H54 (cell line): ENCODE measurements at places on chromosomes 6 and 20.
A peak's percentile ranks its signal among the peaks of the same experiment; 100 is the strongest.

DNA sequence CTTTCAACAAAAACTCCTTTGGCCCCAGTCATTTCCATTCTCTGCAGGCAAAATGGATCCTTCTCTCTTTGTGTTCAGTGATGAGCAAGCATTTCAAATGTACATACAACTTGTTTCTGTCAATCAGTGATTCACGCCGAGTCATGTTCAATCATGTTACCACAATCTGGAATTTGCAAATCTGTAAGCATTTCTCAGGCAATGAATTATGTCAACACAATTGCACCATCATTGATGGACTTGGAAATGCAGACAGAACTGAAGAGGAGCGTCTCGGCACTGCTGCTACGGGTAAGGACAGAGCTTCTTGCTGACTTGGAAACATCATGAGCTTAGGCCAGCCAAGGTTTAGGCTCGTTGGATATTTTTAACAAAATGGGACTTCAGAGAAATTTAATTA, 132.8 kb upstream of the AGPAT4 start:
- peak; percentile 9 for DNase-seq

GRCh38 chr6:166677941-166678340, 50.9 kb upstream of the RPS6KA2 start:
- DNase-seq, result no peak

DNA sequence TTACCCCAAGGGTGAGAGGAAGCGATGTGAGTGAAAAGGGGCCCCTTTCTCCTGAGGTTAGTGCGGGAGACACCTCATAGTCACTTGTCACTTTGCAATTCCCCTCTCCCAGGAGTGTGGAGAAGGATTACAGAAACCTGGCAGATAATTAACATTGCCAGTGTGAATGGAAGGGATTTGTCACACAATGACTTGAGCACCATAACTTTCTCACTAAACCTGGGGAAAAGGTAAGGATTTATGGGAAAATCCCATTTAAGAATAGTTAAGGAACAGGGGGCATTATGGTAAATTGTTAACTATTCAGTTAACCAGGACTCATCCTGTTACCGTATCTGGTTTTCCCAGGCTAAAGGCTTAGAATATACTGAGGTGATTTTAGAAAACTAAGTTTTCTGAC, 219.5 kb upstream of the JAG1 start:
- no peak for DNase-seq

GRCh38 chr20:2767768-2768631, 32.4 kb downstream of the CPXM1 start:
- DNase-seq, result no peak

DNA sequence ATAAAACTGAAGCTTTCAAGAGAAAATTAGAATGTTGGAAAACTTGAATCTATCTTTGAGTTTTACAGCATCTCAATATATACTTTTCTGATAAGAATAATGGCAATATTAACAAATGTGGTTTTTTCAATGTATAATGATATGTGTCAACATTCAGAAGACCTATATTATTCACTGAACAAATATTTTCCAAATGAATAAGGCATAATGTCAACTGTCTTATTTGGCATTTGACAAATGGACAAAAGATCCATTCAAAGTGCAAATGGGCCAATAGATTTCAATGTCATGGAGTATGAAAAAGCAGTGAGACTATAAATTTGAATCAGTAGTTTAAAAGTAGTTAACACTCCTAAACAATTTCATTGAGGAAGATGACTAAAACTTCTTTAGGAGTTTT, 20.9 kb downstream of the LMBRD1 start:
- no peak for DNase-seq

GRCh38 chr6:166317261-166318212, 9.3 kb upstream of the PRR18 start:
- DNase-seq, result no peak

- DNase-seq, result peak; percentile 61
Observed at GRCh38 chr20:58233881-58234528, 5.6 kb upstream of the ANKRD60 start.

GRCh38 chr20:51026269-51026668, 3.4 kb upstream of the KCNG1 start:
- DNase-seq, result no peak

DNA sequence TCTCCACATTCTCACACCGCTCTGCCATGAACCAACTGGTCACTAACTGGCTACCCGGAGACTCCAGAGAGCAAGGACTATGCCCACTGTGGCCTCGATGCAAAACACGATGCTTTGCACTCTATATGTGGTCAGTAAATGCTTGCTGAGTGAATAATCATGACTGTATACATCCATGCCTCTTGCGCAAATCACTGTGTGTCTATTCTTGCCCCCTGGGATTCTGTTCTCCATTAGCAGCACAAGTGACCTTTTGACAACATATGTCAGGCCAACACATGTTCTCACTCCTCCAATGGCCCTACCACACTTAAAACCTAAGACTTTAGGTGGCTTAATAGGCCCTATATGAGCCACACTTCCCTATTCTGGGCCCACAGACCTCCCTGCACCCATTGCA, 16.9 kb downstream of the KIF16B start:
- no peak for DNase-seq

GRCh38 chr6:50722829-50723554, 9.7 kb downstream of the TFAP2D start:
- no peak for DNase-seq

DNA sequence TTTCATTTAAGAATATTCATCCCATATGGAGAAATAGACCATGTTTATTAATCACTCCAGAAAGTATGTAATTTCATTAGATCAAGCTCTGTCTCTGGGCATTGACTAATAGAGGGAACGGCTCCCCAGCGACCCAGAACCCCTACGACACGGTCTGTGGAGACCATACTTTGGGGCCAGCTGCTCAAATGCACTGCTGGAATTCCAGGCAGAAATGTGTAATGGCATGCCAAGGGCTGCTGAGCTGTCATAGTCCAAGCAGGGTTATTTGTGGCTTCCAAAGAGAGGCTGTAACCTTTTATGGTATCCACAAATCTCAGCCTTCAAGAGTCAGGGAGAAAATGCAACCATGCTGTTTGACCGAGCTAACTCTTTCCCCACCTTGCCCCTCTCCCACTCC, 755.8 kb downstream of the DHX35 start:
- DNase-seq, result no peak

DNA sequence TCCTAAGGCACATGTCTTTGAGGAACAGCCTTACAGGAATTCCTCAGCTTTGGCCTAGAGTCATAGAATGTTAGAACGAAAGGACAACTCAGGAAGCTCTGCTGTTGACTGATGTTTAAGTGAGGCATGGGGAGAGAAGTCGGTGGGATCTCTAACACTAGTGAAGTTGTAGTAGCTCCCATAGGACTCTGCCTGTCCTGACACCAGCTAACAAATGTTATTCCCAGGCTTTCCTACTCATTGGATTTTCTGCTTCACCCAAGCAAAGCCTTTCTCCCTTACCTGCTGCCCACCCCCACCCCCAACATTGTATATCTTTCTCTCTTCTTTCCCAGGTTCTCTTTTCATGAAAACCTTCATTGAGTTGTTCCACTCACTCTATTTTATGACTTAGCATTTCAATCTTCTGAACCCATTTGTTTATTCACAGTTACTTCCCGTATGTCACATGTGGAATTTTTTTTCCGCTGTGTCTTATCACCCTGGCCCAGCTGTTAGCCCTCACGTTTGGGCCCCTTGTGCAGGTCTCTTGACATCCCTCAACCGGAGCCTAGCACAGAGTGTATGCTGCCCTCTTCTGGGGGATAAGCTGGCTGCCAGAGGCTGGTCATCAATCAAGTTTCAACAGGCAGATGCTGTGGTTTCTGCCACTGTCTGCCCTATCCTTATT, 39.2 kb upstream of the RNF8 start:
- DNase-seq, result no peak

DNA sequence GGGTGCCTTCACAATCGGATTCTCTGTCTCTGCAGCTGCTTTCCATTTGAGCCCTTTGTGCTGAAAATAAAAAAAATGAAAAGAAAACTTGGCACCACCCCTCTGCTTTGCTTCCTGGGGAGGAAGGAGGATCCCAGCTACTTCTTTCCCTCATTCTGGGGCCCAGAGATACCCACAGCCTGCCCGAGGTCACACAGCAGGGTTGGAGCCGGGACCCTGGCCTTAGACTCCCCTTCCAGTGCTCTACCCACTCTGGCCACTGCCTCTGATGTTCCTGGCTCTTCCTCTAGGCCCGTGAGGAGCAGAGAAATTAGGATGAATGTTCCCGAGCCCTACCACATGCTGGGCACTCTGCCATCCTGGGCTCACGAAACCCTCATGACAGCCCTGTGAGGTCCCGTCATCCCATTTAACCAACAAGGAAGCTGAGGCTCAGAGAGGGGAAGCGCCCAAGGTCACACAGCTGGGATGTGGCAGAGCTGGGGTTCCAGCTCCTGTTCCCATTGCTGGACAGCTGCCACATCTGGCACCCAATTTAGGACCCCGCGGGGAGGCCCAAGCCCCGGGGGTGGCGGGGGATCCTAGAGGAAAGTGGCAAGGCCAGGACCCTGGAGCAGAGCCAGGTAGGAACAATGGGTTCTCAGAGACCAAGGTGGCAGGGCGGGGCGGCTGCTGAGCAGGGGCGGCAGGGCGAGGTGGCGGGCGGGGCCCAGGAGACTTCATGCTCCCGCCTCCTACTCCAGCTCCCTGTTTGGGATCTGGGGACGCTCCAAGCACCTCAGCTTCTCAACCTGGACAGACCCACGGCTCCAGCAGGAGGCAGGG, 76.6 kb downstream of the CEBPB start:
- no peak for DNase-seq
